ENCODE measurements at places on chromosomes 5 and 9.

DNA sequence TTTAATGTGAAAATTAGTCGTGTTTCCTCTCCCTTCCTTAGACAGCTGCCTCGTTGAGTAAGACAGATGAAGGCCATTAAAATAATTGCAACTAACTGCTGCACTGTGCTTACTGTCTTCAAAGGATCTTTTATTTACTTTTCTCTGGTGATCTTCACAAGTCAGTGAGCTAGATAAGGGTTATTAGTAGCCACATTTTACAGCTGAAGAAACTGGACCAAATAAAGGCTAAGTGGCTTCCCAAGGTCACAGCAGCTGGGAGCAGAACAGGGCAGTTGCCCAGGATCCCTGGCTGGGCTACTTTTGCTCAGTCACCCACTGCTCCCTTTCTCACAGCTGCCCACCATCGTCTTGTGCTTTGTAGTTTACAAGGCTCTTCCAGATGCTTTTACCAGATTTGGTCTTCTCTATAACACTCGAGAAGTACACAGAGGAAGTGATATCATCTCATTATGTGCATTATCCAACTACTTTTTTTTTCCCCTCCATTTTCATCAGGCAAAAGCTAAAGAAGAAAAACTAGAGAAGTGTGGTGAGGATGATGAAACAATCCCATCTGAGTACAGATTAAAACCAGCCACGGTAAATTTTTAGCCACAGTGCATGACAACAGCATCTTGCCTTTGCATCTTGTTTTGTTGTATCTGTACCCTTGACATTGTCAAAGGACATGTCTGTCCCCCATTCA, 61.8 kb downstream of the ERAP1 start:
- no peak for DNase-seq

- peak; percentile 72 for DNase-seq
Measured at GRCh38 chr9:27572918-27573633, at the start of gene C9orf72. C9orf72 (minus strand) TSS chr9:27573481; CDS start chr9:27567120, 6,361 bp downstream.

- DNase-seq: no peak
Measured at GRCh38 chr5:102777099-102777498, 22.0 kb downstream of the PAM start.

DNA sequence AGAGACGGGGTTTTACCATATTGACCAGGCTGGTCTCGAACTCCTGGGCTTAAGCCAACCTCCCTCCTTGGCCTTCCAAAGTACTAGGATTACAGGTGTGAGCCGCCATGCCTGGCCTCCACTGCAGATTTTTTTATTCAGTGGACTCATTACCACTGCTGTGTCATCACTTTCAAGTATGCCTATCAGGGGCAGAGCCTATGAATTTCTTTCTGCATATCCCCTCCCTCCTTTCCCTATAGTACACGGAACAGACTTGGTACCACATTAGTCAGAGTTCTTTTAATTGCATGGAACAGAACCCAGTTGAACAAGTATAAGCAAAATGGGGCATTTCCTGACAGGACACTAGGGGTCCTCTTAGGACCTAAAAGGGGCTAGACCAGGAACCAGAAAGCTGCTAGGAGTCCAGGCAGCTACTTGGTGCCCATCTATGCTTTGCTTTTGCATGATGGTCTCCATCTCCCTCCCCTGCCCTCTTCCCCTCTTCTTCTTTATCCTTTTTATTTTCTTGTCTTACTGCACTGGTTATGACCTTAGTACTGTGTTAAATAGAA, 5.8 kb downstream of the BSPRY start:
- peak; percentile 61 for DNase-seq

GRCh38 chr5:100469767-100470166, 65.4 kb upstream of the FAM174A start:
- DNase-seq: no peak

DNA sequence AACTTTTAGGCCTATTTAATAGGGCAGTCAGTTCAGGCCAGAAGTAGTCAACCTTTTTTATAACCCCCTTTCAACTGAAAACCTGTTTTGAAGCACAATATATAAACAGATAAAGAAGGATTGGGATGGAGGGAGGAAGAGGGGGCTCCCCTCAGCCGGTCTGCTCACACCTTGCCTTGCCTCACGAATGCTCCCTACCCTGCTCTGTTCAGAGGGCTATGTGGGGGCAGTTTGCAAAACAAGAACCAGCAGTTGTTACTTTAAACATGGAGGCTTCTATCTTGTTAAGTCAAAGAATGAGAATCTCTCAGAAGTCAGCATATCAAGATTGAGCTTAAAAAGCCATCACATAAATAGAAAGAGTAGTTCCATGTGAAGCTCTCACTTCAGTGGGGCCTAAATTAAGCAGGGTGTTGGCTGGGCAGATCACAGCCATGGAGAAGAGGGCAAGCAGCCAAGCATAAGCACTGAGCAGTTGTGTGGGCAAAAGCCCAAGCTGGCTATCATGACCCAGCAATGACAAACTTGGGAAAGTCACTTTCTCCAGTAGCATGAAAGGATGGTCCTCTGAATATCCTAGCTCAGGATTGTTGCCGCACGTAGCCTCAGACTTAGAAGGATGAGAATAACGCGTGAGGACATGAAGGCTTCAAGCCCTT, 70.6 kb downstream of the ALDH1A1 start:
- no peak for DNase-seq

GRCh38 chr9:129495620-129496472, 125.1 kb downstream of the C9orf50 start:
- DNase-seq: peak; percentile 97

GRCh38 chr5:111495159-111495558, 17.2 kb downstream of the STARD4 start:
- DNase-seq: no peak
